ENCODE measurements at places on chromosomes 11 and 22. TPM values are rescaled to one million over a fixed set of nuclear protein-coding genes. Genes with fewer than 3 reads are reported as not detected.

HBD gene
- not detected for total RNA-seq

CAT gene
- 55.5 TPM for total RNA-seq

CDC42EP2 gene
- total RNA-seq = 7.3 TPM

SNU13 gene
- total RNA-seq = 59.3 TPM

TOM1 gene
- total RNA-seq = 33.6 TPM

SYCE3 gene
- not detected for total RNA-seq

MAPK8IP1 gene
- 6.5 TPM for total RNA-seq

TBX10 gene
- not detected for total RNA-seq

FTH1 gene
- total RNA-seq = 2,309 TPM

TRABD gene
- total RNA-seq = 16.5 TPM

CRYBB1 gene
- total RNA-seq = not detected

TRPM5 gene
- not detected for total RNA-seq

MICAL2 gene
- total RNA-seq = 664 TPM

APOA5 gene
- not detected for total RNA-seq

ASRGL1 gene
- 1.5 TPM for total RNA-seq

SPI1 gene
- total RNA-seq = not detected

BLID gene
- 16.6 TPM for total RNA-seq

UPK3A gene
- total RNA-seq = not detected

EMID1 gene
- total RNA-seq = not detected

FERMT3 gene
- 96.3 TPM for total RNA-seq

DNAJB7 gene
- not detected for total RNA-seq

PKDREJ gene
- 0.06 TPM for total RNA-seq

OR5A1 gene
- not detected for total RNA-seq

APOL1 gene
- total RNA-seq = 39.0 TPM

NNMT gene
- total RNA-seq = 311 TPM

DEUP1 gene
- total RNA-seq = not detected

PHF21B gene
- total RNA-seq = not detected

GGT1 gene
- total RNA-seq = 0.79 TPM

FGF3 gene
- not detected for total RNA-seq

PRDX5 gene
- total RNA-seq = 296 TPM

HOATZ gene
- total RNA-seq = not detected

ZNF215 gene
- 4.0 TPM for total RNA-seq

TRIM49 gene
- not detected for total RNA-seq

ACR gene
- not detected for total RNA-seq

TMEM121B gene
- under 0.01 TPM for total RNA-seq

C2CD2L gene
- 3.7 TPM for total RNA-seq

OR8A1 gene
- not detected for total RNA-seq

TMEM132A gene
- total RNA-seq = 5.5 TPM

OR52I2 gene
- not detected for total RNA-seq

TUBA8 gene
- total RNA-seq = 0.87 TPM

PATE4 gene
- total RNA-seq = not detected

ALX4 gene
- total RNA-seq = not detected

ARHGAP20 gene
- total RNA-seq = 6.5 TPM
